Eye (tissue), 1 donor: ENCODE measurements at places on chromosomes 5 and 9.

- DNase-seq = no peak
These were observed 58.0 kb downstream of the RCL1 start for GRCh38 chr9:4850603-4851310.

DNA sequence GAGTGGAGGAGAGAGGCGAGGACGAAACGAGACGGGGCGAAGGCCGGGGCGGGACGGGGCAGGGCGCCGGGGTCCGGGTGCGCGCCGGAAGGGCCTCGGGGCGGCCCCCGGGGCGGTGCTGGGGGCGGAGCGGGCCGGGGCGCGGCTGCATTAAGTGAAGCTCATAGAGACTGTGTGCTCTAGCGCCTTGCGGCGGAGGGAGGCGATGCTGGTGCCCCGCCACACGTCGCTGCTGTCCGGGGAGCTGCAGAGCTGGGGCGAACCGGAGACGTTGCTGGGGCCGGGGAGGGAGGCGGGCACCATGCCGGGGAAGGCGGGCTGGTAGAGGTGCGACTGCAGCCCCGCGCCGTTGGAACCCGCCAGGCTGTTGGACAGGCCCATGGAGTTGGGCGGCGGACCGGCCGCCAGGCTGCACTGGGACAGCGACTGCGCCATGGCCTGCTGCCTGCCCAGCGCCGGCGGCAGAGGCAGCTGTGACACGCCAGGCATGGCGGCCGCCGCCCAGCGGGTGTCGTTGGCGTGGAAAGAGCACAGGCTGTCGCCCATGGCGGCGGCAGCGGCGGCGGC lies 8.3 kb downstream of the OTP start:
- peak; percentile 78 for DNase-seq

- DNase-seq = peak; percentile 52
These were observed 262.1 kb downstream of the FANCC start for GRCh38 chr9:95055334-95055850.

DNA sequence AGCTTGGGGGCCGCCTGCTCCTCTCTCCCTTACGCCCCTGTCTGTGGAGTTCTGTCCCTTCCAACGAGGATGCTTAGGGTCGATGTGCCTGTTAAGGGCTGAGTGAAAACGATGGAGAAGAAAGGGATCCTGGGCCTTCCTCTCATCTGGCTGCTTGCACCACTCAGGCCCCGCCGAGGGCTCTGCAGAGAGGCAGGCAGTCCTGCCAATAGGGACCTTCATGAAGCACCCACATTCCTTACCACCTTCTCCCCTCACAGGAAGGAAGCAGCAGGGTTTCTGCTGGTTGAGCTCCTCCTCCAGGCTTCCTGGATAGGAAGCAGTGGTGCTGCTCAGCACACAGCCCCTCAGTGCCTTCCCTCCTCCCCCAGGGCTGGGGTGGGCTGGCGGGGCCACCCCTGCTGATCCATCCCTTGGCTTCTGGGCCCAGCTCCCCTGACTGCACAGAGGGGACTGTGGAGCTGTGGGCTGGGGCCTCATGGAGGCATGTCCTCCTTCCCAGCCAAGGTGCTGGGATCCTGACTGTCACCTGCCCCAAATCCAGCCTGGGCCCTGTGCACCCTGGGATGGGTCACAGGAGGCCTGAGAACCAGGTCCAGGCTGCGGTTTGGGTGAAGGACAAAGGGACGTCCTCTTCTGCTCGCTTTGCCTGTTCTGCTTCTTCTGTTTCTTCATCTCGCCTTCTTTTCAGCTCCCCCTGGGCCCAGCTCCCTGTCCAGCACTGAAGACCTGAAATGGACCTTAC lies 50.5 kb downstream of the AHRR start:
- no peak for DNase-seq

DNA sequence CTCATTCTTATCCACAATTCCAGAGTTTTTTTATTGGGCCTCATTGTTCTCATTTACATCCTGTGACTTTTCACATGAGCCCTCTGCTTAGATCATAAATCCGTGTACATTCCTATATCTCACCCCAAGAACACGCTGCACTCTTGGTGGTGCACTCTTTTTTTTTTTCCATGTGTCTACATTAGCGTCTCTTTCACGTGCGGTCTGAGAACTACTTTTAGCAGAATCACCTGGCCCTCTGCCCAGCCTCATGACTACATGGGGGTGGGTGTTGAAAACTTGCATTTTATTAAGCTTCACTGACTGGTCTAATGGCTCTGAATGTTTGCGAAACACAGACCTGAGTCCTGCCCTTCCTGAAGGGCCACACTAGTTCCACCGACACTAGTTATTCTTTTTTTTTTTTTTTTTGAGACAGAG lies 18.6 kb downstream of the C9orf57 start:
- peak; percentile 35 for DNase-seq

DNA sequence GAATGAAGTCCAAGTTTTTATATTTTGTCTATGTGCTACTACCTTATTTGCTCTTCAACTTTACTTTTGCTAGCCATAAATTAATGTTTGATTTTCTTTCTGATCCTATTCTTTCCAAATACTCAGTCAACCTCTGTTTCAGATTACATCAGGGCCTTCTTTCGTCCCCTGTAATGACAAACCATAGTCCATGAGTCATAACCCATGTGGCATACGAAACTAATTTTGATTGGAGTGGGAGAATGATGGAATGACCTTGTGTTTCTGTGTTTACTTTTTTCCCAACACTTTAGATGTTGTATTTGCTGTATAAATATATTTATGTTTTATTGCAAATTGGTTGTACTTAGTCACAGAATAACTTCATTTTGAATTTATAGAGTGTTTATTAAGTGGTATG lies 1043.1 kb downstream of the DTWD2 start:
- DNase-seq = no peak

GRCh38 chr9:95826183-95826838 lies 49.2 kb upstream of the ERCC6L2 start:
- no peak for DNase-seq

- no peak for DNase-seq
These were observed 56.2 kb upstream of the ZSWIM6 start for GRCh38 chr5:61275841-61276240.

DNA sequence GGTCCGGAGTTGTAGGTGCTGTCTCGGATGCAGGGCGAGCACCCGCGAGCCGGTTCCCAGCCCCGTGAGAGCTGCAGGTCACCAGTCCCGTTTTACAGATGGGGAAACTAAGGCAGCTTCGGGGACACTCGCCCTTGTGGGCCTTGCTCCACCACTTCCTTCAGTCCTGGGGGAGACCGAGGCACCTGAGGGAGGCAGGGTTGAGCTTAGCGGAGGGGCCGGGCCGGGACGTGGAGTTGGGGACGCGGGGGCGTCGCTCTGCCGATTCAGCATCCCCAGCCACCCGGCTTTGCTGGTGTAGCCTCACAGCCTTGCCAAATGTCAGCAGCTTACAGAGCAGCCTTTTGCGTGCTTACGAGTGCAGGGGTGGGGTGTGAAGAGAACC lies 530 bp downstream of the BBLN start:
- no peak for DNase-seq

- no peak for DNase-seq
These were observed 13.5 kb upstream of the HOMER1 start for GRCh38 chr5:79527431-79527830.

GRCh38 chr5:33475706-33476105 lies 34.9 kb downstream of the TARS1 start:
- no peak for DNase-seq

DNA sequence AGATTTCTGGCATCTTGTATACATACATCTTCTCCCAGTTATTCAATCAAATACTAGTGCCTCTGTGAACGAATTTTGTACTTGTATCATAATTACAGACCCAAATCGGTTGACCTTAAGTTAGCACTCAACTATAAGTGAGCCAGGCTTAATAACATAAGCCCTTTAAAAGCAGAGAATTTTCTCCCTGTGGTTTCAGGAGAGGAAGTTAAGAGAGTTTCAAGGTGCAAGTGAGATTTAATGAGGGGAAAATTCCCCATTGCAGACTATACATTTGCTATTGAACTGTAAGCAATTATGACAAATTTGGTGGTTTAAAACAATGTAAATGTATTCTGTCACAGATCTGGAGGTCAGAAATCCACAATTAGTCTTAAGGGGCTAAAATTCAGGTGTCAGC lies 261.9 kb upstream of the NREP start:
- DNase-seq = no peak

GRCh38 chr9:83466877-83467276 lies 71.3 kb downstream of the FRMD3 start:
- DNase-seq = no peak

DNA sequence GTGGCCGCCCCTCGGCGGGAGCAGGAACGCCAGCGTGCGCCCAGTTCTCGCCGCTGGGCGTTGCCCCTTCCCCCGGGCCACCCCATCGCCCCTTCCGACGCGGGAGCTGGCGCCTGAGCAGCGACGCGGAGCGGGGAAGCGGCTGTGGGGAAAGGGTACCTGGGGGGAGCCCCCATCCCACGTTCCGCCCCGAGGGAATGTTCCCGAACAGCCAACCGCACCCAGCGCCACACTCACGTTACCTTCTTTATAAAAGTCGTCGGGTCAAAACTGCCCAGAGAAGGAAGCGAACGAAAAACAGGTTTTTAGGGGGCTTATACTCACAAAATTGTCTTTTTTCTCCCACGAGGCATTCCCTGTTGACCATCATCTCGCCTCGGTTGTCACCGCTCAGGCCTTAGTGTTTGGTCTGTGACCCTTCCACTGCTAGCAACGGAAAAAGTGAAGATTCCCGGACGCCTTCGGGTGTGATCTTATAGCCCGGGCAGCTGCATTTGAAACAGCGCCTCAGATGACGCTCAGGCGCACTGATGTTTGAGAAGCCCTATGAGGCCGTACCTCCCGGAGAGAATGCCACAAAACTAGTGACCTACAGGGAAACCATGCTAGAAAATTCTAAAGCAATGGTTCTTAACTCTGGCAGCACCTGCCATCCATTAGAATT lies 475 bp upstream of the GOLM1 start:
- peak; percentile 86 for DNase-seq

- no peak for DNase-seq
These were observed 67.3 kb upstream of the SGCD start for GRCh38 chr5:156259618-156260017.

DNA sequence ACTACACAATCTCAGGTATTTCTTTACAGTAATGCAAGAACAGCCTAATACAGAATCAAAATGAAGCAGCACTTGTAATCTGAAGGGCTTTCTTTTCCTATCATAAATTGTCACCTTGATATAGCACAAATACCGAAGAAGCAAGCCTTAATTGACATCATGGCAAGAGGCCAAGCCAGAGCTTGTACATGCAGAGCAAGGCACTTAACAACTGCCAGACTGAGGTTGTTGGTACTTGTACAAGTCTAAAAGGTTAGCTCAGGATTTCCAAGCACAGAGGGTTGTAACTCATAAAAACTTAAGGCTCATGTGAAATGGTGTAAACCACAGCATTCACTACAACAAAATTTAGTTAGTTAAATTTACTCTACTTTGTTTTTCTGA lies 158.8 kb upstream of the SPEF2 start:
- DNase-seq = peak; percentile 45

GRCh38 chr5:137026296-137026695 lies 472.8 kb downstream of the SPOCK1 start:
- DNase-seq = no peak

DNA sequence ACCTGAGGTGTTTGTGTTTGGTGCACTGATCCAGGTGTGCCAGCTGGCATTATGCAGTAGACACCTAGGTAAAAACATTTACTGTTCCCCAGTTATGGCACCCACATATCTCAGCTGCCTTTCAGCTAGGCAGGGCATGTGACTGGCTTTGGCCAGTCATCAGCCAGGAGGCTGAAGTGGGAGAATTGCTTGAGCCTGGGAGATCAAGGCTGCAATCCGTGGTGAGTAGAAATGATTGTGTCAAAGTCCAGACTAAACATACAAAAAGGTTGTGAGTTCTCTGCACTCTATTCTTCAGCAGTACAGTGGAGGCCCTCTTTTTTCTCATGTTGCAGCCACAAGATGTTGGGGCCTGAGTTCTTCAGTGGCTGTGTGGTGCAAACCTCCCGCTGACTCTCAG lies 3.2 kb upstream of the FBLL1 start:
- DNase-seq = no peak

GRCh38 chr5:56232538-56232937 lies 592 bp downstream of the ANKRD55 start:
- DNase-seq = no peak

- DNase-seq = no peak
These were observed 592.6 kb upstream of the CDH6 start for GRCh38 chr5:30600892-30601291.

GRCh38 chr5:54363669-54364068 lies 53.3 kb upstream of the ARL15 start:
- DNase-seq = no peak
